ENCODE measurements at places on chromosomes 13 and 19. TPM values are rescaled to one million over a fixed set of nuclear protein-coding genes. Genes with fewer than 3 reads are reported as not detected.

The TNFAIP8L1 gene
- 38.6 TPM for polyA plus RNA-seq

The SOX21 gene
- polyA plus RNA-seq, result 4.9 TPM

DNA sequence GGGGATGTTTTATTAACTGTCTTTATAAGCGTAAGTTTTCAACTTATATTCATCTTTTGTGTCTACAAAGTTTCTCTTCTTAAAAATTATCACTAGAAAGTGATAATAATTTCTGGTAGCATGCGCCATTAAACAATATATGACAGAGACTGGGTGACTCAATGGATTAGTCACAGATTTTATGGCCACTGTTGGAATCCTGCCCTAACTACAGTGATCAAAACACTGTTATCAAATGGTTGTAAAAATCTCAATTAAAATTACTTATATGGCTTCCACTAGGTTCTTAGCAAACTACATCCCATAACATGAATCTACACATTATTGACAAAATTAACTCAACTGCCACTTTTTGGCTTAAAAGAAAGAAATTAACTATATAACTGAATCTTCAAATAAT lies 350.0 kb downstream of the DACH1 start:
- no peak for DNase-seq

GRCh38 chr19:9043524-9043923 lies 33.3 kb upstream of the MUC16 start:
- no peak for DNase-seq

DNA sequence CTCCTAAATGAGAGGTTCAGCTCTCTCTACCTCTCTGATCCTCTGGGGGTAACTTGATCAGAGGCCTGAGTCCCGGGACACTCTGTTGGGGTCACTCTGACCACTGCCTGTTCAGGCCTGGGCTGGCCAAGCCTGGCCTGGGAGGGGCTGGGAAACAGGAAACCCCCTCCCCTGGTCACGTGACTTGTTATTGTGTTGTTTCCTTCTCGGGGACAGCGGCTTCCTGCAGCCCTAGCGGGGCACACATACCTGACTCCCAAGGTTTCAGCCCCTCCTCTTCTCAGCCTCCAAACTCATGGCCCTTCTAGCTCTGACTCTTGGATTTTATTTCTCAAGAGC lies at the start of gene USHBP1:
Gene USHBP1 (minus strand): TSS at position 105 of the 339 bp plus-strand sequence. CDS start 446 bp downstream, outside the sequence.
- DNase-seq, result no peak

All from brain (organoid and tissue), 16 donors.